Urothelium cell line (cell line): ENCODE measurements at places on chromosomes 1 and 21.

- peak; percentile 20 for DNase-seq
These were observed 144.4 kb downstream of the PTBP2 start for GRCh38 chr1:96865731-96866685.

DNA sequence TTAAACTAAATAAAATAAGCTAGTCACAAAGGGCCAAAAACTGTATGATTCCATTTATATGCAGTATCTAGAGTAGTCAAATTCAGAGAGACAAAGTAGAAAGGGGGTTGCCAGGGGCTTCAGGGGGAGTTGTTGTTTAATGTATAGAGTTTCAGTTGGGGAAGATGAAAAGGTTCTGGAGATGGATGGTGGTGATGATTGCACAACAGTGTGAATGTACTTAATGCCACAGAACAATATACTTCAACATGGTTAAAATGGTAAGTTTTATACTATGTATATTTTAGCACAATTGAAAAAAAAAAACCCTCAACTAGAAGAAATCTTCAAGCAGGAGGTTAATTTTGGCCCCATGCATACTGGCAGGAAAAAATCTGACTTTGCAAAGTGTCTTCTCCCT, 24.3 kb downstream of the VAV3 start:
- DNase-seq: no peak

DNA sequence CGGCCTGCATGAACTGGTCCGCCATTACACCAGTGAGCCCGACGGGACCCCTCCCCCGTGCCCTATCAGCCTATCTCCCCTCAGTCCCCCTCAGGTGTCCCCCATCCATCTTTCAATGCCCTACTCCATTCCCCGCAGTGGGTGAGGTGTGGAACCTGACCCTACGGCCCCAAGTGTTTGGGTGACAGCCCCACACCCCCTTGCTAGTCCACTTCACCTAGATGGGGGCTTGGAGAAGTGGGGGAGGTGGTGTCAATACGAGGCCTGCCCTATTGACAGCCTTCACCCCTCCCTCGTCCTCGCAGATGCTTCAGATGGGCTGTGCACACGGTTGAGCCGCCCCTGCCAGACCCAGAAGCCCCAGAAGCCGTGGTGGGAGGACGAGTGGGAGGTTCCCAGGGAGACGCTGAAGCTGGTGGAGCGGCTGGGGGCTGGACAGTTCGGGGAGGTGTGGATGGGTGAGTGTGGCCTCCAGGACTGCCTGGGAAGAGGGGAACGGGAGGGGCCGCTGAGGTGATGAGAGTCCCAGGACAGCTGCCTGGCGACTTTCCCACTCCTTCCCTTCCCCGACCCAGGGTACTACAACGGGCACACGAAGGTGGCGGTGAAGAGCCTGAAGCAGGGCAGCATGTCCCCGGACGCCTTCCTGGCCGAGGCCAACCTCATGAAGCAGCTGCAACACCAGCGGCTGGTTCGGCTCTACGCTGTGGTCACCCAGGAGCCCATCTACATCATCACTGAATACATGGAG, 15.7 kb upstream of the HDAC1 start:
- DNase-seq: no peak

- DNase-seq: peak; percentile 51
These were observed 81.0 kb downstream of the CNIH3 start for GRCh38 chr1:224696891-224697765.

DNA sequence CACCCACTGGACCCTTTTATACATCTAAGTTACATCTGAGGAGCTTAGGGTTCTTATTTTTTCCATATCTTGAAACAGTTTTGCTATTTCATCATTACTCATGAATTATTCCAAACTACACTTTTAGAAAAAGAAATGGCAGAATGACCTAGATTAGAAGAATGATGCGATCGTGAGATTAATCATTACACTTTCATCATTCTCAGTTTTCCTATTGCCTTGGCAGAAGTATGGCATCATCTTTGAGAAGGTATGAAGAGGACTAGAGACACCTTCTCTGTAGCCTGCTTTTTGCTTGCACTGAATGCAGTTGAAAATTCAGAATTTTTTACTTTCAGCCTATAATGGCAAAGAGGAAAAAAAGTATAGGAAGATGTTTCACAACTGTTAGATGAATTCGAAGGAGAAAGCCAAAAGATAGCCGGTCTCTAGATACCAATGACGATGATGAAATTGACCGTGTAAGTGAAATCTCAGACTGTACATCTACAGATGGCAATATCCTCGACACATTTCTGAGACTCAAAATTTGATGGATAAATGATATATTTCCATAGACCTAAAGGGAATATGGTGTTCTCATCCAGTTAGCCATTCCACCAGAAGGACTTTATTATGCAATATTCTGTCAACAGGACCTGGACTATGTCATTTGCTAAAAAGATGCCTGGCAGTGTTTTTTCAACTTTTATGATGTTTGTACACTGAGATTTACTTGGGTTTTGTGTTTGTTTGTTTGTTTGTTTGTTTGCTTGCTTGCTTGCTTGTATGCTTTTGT, 191.8 kb downstream of the TOMM20 start:
- DNase-seq: no peak

DNA sequence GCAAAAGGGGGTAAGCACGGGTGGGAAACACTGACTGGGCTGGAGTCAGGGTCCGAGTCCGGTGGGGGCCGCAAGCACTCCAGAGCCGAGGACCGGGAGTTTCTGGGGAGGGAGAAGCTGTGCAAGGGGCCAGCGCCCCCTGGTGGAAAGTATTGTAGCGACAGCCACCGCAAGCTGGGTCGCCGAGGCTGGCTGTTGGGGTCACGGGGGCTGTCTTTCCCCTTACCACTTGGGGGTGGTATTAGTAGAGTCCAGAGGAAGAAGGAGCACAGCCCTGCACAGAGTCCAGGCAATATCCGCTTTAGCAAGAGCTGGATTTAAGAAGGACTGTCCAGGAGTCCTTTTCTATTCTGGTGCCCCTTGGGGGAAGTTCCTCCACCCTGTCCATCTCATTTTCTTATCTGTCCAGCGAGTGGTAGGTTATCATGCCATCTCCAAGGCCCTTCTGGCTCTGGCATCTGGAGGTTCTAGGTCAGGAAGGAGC, 17.9 kb upstream of the ETV3 start:
- peak; percentile 82 for DNase-seq

DNA sequence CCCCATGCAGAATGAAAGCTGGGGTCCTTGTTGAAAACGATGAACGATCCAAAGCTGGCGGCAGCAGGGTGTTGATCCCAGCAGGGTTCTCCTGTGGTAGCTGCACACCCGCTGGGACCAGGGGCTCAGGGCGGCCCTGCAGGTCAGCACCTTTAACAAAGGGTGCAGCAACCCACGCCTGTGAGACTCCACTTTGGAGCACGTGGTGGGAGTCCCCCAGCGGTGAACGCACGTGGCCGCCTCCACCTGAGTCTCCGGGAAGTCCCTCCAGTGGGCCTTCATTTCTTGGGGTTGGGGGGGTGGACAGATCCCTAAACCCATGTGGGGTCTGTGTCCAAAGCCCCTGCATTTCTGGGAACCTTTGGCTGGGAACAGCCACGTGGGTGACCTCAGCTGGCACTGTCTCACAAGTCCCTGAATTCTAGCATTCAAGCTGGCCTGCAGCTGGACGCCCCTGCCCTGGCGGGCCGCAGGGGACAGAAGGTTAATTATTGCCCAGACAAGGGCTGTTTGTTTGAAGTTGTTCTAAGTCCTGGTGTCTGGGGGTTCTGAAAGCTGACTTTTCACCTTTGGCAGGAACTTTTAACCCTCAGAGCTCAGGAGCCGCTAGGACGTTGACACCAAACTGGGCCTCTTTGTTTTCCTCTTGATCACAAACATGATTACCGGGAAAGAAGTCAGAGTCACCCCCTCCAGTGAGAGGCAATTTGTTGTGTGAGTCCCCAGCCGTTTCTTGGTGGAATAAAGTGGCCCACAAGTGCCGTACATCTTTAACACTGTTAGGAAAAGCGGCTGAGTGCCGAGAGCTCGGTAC, 64.5 kb downstream of the COL18A1 start:
- no peak for DNase-seq

GRCh38 chr21:44402323-44403105, 49.1 kb downstream of the TRPM2 start:
- DNase-seq: peak; percentile 62

DNA sequence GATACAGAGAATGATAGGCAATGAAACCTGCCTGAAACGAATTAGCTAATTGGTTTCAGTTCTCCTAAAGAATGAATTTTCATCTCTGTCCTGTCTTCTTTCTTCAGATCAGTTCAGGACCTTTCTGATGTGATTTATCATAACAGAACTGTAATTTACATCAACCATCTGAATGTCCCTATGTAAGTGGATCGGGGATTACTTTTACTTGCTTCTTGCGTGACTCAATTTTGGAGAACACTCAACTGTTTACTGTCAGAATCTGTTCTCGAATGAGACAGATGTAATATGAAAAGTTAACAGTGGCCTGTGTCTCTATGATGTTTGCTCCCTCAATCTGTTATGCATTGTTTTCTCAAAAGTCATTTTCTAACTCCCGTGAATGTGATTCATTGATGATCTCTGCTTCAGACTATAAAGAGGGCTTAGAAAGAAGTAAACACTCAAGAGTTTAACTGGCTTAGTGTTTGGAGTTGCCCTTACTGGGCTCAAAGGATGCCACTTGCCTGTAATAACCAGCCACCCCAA, 111.0 kb downstream of the GABPA start:
- DNase-seq: peak; percentile 15

- no peak for DNase-seq
These were observed 27.8 kb downstream of the RIPK4 start for GRCh38 chr21:41739011-41739410.

DNA sequence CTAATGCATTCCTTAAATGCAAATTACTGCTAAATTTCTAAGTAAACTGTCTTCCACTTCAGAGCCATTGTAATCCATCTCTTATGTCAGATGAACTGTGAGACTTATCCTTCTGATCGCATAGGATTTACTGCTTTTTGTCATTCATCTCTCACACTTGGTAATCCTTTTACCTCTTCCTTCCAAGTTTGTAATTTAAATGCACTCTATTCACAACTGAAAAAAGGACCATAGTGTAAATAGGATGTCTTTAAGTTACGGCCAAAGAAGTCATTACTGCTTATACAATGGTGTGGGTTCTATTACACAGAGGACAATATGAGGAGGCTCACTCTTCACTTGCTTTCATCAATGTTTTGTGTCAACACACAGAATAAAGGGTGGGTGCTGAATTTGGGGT, 393.3 kb downstream of the PTBP2 start:
- no peak for DNase-seq

GRCh38 chr1:184258525-184258924, 128.3 kb upstream of the C1orf21 start:
- no peak for DNase-seq

GRCh38 chr21:42154237-42155044, 64.5 kb upstream of the ABCG1 start:
- no peak for DNase-seq

GRCh38 chr1:50271337-50271736, 151.9 kb downstream of the DMRTA2 start:
- no peak for DNase-seq
